ENCODE measurements at places on chromosomes 12 and 14.

DNA sequence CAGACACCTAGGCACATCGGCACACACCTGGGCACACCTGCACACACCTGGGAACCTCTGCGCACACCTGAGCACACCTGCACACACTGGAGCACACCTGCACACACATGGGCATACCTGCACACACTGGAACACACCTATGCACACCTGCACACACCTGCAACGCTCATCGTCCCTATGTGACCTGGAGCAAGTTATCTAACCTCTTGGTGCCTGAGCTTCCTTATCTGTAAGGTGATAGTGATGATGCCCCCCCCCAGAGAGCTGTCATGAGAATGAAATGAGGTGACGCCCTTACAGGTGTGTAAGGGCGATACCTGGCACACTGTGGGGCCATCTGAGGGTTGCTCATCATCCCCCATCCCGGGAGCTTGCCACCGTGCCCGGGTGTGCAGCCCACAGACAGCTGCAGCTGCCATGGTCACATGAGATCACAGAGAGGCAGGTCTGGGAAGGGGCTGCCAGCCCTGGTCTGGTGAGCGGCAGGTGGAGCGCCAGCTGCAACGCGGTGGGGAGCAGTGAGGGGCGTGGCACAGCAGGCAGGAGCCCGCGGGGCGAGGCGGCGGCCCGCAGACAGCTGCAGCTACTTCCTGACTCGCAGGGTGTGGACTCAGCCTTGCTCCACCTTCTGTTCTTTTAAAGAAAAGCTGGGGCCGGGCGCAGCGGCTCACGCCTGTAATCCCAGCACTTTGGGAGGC, 59.9 kb upstream of the FBRSL1 start:
- H3K4me3 ChIP-seq = peak overlapping the region; percentile 59
- peaks cover 48% of the 10 kb centered on the region for H3K4me1 ChIP-seq
- peak; percentile 87 for DNase-seq
- H3K27ac ChIP-seq = peak overlapping the region; percentile 86

- peaks cover 46% of the 10 kb centered on the region for H3K36me3 ChIP-seq
- H3K4me3 ChIP-seq = no peak overlapping the region
- no peaks in the 10 kb centered on the region for H3K27me3 ChIP-seq
- peaks cover 1% of the 10 kb centered on the region for H3K4me1 ChIP-seq
- H3K27ac ChIP-seq = no peak overlapping the region
These were observed 21.0 kb downstream of the AKT1 start for GRCh38 chr14:104774453-104775072.

- H3K27ac ChIP-seq = no peak overlapping the region
- peaks cover 2% of the 10 kb centered on the region for H3K4me1 ChIP-seq
- DNase-seq = no peak
- no peak overlapping the region for H3K4me3 ChIP-seq
These were observed 46.7 kb downstream of the TGFB3 start for GRCh38 chr14:75934998-75935628.

GRCh38 chr14:75634848-75635247, 25.8 kb downstream of the ERG28 start:
- no peaks in the 10 kb centered on the region for H3K27me3 ChIP-seq
- no peak for DNase-seq
- no peak overlapping the region for H3K4me3 ChIP-seq
- no peaks in the 10 kb centered on the region for H3K4me1 ChIP-seq

DNA sequence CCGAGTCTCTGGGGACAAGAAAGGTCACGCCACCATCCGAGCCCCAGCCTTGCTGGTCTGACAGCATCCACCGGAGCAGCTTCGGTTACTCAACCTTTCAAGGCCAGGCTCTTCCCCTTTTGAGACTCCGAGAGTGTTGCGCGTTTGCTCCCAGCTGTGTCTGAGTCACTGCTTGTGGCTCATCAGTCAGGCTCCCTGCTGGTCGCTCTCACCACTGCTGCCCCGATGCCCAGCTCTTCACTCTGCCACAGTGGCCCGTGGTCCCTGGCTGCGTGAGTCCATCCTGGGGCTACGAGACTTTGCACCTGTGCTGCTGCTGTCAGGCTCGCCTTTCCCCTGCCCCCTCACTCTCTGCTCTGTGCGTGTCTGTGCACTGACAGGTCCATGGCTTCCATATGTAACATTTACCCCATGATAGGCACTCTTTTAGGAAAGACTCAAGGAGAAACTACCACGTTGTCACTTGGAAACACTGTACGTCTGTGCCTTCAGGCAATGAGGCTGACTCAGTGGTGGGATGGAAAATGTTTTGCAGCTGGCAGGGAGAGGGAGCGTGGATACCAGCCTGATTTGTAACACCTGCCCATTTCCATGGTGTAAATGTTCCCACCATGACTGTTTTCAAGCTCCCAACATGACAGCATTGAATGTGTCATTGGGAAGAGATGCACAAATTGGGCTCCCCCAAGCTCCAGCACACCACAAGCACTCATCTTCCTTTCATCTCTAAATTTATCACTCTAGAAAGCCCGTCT, 350.7 kb downstream of the TMEM132D start:
- H3K4me3 ChIP-seq = no peak overlapping the region
- H3K27me3 ChIP-seq = no peaks in the 10 kb centered on the region
- H3K36me3 ChIP-seq = no peaks in the 10 kb centered on the region

DNA sequence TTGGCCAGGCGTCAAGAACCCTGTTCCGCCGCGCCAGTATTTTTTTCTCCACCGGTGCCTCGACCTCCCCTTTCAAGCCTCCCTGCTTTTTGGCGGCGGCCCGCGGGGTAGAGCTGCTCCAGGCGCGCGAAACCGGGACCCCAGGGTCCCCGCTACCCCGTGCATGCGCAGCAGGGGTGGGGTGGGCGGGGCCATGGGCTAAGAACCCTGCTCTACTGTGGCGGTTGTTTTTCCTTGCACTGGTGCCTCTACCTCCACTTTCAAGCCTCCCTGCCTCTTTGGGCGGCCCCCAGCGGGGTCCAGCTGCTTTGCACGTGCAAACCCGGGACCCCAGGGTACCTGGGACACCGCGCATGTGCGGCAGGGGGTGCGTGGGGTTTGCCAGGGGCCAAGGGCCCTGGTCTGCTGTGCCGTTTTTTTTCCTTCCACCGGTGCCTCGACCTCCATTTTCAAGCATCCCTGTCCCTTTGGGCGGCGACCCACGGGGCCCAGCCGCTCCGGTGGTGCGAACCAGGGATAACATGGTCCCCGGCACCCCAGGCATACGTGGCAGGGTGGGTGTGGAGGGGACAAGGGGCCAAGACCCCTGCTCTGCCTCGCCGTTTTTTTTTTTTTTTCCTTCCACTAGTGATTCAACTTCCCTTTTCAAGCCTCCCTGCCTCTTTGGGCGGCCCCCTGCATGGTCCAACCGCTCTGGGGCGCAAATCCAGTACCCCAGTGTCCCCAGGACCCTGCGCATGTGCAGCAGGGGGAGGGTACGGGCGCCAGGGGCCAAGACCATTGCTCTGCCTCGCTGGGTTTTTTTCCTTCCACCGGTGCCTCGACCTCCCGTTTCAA, 326.8 kb downstream of the ALG10 start:
- no peaks in the 10 kb centered on the region for H3K4me1 ChIP-seq
- no peaks in the 10 kb centered on the region for H3K36me3 ChIP-seq
- DNase-seq = no peak
- H3K27me3 ChIP-seq = no peaks in the 10 kb centered on the region
- no peak overlapping the region for H3K27ac ChIP-seq
- H3K4me3 ChIP-seq = no peak overlapping the region

DNA sequence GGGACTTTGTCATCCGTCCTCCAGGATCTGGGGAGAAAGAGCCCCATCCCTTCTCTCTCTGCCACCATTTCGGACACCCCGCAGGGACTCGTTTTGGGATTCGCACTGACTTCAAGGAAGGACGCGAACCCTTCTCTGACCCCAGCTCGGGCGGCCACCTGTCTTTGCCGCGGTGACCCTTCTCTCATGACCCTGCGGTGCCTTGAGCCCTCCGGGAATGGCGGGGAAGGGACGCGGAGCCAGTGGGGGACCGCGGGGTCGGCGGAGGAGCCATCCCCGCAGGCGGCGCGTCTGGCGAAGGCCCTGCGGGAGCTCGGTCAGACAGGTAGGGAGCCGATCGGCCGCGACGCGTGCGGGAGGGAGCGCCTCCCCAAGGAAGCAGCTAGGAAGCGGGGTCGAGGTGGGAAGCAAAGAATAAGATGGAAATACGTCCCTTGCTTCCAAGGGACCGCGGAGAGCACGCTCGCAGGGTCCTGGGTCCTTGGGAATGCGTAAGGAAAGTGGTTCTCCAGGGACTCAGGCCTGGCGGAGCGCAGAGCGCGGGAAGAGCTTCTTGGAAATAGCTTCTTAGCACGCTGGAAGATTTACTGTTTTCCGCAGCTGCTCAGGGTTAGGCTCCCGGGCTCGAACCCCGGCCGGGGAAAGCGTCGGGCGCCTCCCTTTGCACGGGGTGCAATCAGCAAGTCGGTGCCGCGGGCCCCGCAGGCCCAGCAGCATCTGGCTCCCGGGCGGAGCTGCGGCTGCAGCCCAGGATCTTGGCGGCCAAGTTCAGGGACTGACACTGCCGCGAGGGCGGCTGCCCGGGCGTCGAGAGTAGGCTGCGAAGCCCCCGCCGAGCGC, 457 bp downstream of the SOCS2 start:
- peak overlapping the region; percentile 91 for H3K4me3 ChIP-seq
- DNase-seq = peak; percentile 54

DNA sequence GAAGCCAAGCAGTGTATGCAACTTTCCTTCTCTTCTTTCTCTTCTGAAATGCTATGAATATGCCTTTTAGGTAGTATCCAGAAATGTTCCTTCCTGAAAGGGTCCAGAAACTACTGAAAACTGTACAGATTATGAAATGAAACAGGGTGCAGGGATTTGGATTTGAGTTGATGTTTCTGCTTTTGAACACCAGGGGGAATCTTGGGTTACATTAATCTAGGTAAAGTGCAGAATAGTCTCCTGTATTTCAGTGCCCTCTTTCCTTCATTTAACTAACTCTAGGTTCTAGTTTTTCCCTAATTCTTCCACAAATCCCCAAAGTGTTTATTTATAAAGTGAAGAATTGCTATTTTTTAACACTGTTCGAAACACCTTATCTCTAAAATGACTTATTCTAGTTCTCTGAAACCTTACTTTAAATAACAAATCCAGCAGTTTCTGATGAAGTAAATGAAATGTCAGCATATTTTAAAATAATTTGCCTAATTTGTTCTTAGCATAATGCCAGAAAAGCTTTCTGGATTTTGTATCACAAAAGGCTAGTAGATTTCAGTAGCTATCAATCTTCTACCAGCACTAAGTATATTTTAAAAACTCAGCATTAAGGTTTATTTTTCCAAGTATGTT, 111.9 kb downstream of the LRRK2 start:
- no peaks in the 10 kb centered on the region for H3K27me3 ChIP-seq
- no peaks in the 10 kb centered on the region for H3K36me3 ChIP-seq
- no peak for DNase-seq
- no peak overlapping the region for H3K4me3 ChIP-seq
- no peak overlapping the region for H3K27ac ChIP-seq
- H3K4me1 ChIP-seq = no peaks in the 10 kb centered on the region

GRCh38 chr14:83255727-83256090, 1722.1 kb upstream of the SEL1L start:
- H3K4me3 ChIP-seq = no peak overlapping the region
- H3K4me1 ChIP-seq = no peaks in the 10 kb centered on the region
- H3K27ac ChIP-seq = no peak overlapping the region
- DNase-seq = no peak
- no peaks in the 10 kb centered on the region for H3K27me3 ChIP-seq

DNA sequence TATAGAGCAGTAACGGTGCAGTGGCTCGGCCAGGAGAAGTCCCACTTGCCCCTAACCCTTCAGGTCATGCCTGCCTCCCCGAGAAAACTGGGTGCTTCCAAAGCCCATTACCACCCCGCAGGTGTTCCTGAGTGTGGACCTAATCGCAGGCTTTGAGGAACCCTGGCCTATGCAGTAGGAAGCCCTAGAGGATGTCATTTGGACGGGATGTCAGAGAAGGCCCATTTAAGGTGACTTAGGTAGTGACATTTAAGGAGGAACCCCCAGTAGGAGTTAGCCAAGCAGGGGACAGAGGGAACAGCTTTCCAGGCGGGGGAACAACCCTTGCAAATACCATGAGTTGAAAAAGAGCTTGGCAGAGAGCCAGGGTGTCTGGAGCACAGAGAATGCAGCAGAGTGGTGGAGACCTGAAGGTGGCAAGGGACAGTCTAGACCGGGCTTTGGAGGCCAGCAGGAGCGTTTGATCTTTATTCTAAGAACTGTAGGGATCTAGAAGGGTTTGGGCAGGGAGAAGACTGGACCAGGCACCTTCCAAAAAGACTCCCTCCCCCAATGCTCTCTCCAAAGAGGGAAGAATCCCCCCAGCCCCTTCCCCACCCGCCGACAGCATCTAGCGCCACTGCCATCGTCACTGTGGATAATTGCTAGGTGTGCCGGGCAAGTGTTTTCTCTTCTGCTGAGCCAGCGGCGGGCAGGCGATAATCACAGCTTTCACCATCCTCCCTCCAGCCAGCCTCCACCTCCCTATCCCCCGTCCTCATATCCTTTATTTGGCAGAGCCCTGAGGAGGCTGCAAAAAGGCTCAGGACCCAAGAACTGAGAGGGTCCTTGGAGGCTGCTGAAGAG, 33.3 kb upstream of the BEGAIN start:
- no peak for DNase-seq
- no peak overlapping the region for H3K4me3 ChIP-seq
- no peaks in the 10 kb centered on the region for H3K36me3 ChIP-seq
- peaks cover 94% of the 10 kb centered on the region for H3K27me3 ChIP-seq
- H3K4me1 ChIP-seq = peaks cover 16% of the 10 kb centered on the region

DNA sequence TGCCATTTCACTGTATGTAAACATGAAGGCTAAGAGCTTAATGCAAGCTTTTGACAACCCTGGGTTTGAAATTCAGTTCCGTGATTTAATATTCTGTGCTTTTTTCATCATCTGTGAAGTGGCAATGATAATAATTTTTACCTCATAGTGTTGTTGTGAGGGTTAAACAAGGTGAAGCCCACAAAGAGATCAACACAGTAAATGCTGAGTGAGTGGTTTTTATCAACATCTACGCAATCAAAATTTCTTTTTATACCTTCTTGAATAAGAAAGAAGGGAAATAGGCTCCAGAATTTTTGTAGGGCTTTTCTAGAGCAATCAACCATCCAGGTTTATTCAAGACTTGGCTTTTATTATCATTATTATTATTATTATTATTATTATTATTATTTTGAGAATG, 490.8 kb downstream of the SOX5 start:
- DNase-seq = no peak
- H3K36me3 ChIP-seq = no peaks in the 10 kb centered on the region
- H3K4me3 ChIP-seq = no peak overlapping the region
- no peaks in the 10 kb centered on the region for H3K27me3 ChIP-seq
- no peak overlapping the region for H3K27ac ChIP-seq

- H3K27me3 ChIP-seq = no peaks in the 10 kb centered on the region
- H3K27ac ChIP-seq = no peak overlapping the region
- no peak overlapping the region for H3K4me3 ChIP-seq
- H3K4me1 ChIP-seq = no peaks in the 10 kb centered on the region
These were observed 179.0 kb downstream of the RASSF9 start for GRCh38 chr12:85657251-85657650.

All from activated naive CD4-positive, alpha-beta T cell treated with anti-CD3 and anti-CD28 coated beads, Interleukin-2, amount 10 ng/mL, durations not matched to agents 7 days and 5 days (primary cell).